ENCODE measurements at places on chromosomes 11 and 22.

- DNase-seq, result no peak
Measured at GRCh38 chr11:83734120-83734519, 448.0 kb upstream of the CCDC90B start.

DNA sequence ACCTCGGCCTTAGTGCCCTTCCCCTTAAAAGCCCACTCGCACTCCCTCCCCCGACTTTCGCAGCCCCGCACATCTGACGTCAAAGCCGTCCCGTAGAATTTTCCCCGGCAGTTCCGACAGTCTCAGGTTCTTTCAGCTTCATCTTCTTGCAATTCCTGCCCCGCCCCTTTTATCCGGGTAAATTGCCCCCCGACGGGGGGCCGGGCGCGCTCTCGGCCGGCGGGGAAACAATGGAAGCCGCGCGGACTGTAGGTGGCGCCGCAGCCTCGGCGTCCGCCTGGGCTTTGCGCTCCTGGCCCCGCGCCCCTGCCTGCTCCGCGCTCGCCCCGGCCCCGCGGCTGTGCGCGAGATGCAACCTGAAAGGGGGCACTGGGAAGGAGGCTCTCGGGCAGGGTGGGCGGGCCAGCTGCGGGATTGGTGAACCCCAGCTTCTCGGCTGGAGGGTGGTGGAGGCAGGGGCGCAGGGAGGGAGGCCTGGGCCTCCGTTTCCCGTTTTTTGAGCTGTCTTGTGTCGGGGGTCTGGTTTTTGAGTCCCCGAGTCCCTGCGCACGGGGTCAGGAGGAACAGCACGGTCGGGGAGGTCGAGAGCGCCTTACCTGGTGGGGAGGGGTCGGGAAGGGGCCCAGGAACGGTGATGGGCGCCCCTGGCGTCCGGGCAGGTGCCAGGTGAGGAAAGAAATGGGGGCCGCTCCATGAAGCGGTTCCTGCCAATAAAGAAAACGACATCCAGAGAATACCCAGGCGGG is 859 bp upstream of the FGF19 start:
- DNase-seq, result no peak

DNA sequence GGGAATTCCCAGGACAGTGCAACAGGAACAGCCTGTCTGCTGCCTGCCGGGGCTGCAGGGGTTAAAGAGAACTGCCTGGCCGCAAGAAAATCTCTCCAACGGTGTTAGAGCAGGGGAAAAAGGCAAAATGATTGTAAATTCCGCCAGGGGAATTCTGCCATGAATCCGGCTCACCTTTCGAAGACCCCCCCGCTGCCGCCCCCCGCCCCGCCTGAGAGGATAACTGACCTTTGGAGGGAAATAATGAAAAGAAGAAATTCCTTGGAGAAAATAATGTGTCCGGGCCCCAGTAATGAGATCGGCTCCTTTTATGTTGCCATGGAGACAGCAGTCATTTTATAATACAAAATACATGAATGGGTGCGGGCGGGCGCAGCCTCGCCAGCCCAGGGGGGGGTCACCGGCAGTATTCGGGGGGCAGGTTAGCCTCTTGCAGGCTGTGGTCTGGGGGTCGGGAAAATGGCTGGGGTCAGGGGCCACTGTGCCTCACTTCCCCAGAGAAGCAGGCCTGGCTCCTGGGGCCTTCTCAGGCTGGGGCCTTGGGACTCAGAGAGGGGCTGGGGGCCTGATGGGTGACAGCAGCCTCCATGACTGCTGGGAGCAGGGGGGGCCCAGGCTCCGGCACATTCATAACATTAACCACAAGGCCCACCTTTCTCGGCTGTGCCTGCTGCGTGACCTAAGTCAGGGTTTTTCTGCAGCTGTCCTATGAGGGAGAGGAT is 228.1 kb downstream of the MN1 start:
- DNase-seq, result no peak

DNA sequence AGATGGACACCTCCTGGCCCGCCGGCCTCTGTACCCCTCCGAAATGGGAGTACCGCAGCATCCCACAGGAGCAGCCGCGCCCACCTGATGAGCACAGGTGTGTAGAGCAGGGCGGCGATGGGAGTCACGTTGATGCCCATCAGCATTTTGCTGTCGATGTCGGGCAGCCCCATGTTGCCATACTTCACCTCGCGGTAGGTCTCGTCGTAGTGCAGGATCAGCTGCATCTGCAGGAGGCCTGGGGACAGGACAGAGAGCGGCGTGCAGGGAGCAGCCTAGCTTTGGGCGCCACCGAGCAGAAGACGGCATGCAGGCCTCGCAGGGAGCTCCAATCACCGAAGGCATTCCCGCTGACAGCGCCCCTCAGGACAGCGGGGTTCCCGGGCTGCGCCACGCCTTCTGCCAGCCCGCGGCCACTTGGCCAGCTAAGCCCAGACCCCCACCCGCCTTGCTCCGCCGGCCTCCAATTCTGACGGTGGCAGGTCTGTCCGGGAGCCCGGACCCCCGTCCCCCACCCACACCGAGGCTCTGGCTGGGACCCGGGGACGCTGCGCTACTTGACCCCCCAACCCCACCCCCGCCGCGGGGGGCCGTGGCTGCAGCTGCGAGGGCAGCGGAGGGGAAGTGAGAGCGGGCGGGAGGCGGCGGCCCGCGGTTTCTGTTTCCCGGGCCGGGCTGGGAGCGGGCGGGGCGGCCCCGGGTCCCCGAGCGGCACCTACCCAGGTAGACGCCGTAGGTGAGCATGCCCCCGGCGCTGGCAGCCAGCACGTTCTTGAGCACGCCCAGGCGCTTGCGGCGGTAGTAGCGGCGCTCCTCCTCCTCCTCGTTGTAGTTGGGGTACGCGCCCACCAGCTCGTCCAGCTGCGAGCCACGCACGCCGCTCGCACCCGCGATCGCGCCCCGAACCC is 705 bp downstream of the UNC93B1 start:
- DNase-seq, result no peak

All from nucleus accumbens (tissue), 56 donors.